ENCODE measurements at places on chromosomes 2 and 18.
A peak's percentile ranks its signal among the peaks of the same experiment; 100 is the strongest.

- peak; percentile 53 for DNase-seq
These were observed 61.4 kb downstream of the TGOLN2 start for GRCh38 chr2:85266146-85267041.

- no peak for DNase-seq
These were observed 25.3 kb downstream of the CRIM1 start for GRCh38 chr2:36380624-36381481.

DNA sequence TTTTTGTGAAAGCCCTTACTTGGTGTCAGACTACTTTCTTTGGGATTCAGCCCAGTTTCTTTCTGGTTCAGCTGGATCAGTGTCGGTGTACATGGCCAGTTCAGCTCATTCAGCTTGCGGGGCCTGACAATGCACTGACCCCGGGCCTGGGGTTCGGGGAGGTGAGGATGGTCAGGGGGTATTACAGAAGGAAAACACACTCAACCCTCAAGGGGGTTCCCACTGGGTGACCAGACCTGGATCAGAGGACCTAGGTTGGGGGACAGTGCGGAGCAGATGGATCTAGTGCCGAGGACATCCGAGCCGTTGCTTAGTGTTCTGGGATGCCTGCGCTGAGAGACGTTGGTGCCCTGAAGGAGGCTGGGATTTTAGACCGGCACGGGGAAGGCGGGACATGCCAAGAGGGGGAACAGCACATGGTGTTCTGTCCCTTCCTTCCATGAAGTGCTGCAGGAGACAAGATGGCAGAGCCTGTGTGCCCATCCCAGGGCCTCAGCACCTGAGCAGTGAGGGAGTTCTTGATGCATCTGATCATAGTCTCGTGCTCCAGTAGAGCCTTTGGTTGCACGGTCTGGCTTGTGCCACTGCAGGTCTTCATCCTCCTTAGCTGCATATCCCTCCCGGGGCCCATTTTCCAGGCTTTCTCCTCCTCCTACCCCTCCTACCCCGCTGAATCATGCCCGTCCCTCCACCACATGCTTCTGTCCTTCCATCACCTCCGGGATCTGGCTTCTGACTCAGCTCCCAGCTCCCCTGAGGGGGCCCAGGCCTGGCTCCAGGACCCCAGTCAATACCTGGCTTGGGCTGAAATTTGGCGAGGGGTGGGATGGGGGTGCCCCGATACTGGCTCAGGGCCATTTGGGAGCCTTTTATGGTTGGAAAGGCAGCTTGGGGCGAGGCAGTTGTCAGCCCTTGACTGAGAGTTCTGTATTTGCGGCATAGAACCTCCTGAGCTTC lies 18.0 kb downstream of the SPEG start:
- no peak for DNase-seq

GRCh38 chr2:98487806-98488189 lies 43.1 kb downstream of the INPP4A start:
- DNase-seq = no peak

DNA sequence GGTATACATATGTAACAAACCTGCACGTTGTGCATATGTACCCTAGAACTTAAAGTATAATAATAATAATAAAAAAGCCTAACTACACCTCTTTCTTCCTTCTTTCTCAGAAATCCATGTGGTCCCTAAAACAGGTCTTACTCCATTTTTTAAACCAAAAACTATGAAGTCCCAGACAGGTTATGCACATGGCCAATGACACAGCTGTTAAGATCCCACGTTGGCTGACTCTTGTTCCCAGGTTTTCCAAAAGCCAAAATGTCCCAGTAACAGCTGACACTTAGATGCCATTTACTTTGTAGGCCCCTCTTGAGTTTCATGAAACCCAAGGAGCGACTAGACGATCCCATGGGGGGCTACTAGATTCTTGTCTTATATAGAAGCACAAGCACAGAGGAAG lies 97.0 kb downstream of the KCNF1 start:
- DNase-seq = no peak

GRCh38 chr2:182057002-182057401 lies 71.3 kb downstream of the PPP1R1C start:
- no peak for DNase-seq

- DNase-seq = no peak
These were observed 394.7 kb downstream of the FBXO15 start for GRCh38 chr18:73752965-73753364.

- no peak for DNase-seq
These were observed 3.7 kb upstream of the FAM136A start for GRCh38 chr2:70305531-70305930.

GRCh38 chr18:7598167-7599047 lies 31.3 kb downstream of the PTPRM start:
- DNase-seq = no peak

GRCh38 chr2:67950919-67951318 lies 111.9 kb downstream of the C1D start:
- DNase-seq = no peak

- DNase-seq = no peak
These were observed 84.2 kb downstream of the SOCS6 start for GRCh38 chr18:70373042-70373519.

DNA sequence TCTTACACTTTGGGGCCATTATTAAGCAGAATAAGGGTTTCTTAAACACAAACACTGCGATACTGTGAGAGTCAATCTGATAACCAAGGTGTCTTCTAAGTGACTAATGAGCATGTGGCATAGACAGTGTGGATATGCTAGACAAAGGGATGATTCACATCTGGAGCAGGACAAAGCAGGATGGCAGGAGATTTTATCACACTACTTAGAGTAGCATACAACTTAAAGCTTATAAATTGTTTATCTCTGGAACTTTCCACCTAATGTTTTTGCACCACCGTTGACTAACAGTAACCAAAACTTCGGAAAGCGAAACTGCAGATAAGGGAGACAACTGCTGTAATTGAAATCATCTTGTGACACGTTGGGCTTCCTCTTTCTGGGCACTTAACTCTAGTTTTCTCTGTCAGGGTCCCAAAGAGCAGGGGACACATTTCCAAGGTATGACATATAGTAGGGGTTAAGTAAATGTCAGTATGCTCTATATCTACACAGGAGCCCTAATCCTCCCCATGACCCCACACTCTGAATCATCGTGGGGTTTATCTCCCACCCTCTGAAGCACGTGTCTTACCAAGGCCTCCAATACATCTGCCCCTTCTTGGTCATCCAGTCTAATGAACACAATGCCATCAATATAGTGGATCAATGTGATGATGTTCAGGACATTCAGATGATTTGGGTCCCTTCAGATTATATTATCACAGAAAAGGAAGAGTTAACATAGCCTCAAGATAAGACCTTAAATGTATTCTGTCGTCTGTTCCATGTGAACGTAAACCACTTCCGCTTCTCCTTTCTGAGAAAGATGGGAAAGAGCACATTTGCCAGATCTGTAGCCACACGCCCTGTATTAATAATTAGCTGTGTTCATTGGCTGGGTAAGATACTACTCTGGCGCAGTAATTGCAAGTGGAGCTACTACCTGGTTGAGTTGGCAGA lies 78.7 kb downstream of the FTCDNL1 start:
- DNase-seq = no peak

GRCh38 chr18:63801343-63801742 lies 26.1 kb downstream of the SERPINB7 start:
- no peak for DNase-seq

- no peak for DNase-seq
These were observed 54.2 kb downstream of the ZCCHC2 start for GRCh38 chr18:62576845-62577512.

- no peak for DNase-seq
These were observed 3.0 kb upstream of the ADRA2B start for GRCh38 chr2:96119389-96119751.

DNA sequence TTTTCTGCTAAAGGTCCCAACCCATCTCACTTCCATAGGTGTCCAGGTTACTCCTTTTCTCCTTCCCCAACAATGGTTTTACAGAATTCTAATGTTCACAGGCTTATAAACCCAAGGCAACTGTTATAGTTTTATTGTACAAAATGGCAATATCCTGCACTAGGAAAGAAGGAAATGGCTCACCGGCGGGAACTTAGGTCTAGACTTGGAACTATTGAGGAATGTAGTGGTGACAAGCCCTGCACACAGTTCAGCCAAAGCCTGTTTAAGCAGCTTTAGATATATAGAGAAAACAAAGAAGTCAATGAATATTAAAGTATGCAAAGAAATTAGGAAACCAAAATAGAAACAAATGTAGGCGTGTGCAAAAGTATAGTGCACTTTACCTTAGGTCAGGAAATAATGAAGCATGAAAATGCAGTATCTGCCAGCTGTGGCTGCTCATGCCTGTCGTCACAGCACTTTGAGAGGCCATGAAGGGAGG lies 22.7 kb upstream of the KCNG3 start:
- DNase-seq = no peak
